ENCODE measurements at places on chromosomes 3 and 15.

DNA sequence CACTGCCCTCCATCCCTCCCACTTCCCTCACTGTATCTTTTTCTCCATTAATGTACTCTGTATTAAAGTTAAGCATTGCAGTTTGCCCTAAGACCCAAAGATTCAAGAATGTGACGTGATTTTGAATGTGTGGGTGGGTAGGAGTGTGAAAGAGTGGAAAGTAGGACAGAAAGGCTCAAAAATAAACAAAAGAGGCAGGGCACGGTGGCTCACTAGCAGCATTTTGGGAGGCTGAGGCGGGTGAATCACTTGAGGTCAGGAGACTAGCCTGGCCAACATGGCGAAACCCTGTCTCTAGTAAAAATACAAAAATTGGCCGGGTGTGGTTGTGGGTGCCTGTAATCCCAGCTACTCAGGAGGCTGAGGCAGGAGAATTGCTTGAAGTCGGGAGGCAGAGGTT, 18.4 kb downstream of the TFRC start:
- no peak for DNase-seq

- DNase-seq, result no peak
Observed at GRCh38 chr15:62889734-62890505, 152.6 kb upstream of the TPM1 start.

DNA sequence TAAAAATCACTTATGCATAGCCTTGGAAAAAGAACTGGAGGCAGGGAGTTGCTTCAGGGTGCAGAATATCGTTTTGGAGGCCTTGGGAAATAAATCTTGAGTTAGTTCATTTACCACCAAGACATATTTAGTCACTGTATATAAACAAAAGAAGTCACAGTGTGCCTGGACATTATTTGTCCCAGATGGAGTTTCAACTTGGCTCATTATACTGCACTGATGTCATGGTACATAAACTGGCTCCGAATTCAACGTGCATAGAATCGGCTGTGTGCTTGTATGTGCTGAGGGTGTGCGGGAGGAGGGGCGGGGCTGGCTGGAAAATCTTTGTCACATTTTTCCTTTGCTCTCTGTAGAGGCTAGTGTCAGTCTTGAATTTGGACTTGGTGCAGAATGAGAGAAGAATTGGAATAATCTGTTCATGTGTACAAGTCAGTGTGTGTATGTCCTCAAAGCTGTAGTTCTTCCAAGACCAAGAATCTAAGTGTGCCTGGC, 86.6 kb downstream of the FNDC3B start:
- peak; percentile 67 for DNase-seq

DNA sequence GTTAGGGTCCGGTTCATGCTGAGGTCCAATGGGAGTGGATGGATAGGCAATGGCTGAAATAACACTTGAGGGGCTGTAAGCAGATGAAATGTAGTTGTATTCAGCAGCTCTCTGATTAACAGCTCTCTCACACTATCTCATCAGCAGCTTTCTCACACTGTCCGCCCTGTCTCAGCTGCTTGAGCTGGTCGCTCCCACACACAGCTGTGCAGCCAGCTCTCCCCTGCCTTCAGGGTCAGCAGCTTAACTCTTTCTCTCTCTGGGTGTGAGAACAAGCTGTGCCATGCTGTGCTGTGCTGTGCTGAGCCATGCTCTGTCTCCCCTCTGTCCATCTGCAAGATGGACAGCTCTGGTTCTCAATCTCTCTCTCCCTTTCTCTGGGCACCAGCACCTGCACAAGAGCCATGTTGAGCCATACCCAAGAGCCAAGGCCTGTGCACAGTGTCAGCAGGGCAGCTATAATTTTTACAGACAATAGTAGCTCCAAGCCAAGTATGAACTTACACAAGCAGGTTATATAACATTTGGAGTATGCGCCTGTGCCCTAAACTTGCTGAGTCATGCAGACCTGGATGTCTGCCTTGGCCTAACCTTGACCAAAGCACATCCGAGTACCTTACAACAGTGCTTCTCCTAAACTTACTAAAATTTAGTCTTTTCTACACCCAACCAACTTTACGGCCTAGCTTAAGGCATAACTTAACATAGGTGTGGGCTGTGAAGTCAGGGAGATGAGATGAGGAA, 291.3 kb upstream of the TRIM42 start:
- DNase-seq, result no peak

DNA sequence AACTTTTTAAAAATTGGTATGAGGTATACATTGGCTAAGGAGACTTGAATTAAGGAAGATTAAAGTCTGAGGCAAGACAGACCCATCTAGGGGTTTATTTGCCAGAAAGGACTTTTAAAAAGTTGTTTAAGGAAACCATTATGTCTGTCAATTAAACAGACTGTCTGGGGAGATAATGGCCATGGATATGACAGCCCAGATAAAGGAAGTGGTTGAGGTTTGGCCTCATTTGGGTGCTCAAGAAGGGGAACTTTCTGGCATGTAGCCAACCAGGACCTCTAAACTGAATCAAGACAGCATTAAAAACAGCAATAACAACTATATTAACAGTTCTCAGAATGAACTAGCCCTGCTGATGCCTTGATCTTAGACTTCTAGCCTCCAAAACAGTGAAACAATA, 9.9 kb upstream of the CD200R1L start:
- DNase-seq, result no peak
